ENCODE measurements at places on chromosomes 11 and 22.

GRCh38 chr11:79920480-79920879, 479.6 kb upstream of the TENM4 start:
- DNase-seq = no peak

DNA sequence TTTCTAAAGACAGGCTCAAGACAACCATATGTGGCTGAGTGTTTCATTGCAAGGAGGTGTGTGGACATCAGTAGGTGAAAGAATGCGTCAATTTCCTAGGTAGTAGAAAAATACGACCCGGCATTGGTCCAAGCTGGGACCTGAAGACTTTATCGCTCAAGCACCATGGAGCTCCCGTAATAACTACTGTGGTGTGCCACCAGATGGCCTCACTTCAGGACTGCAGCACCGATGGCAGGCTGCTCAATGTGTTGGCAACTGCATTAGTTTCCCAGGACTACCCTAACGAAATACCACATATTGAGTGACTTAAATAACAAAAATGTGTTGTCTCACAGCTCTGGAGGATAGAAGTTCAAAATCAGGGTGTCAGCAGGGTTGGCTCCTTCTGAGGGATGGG, 72.4 kb upstream of the FAT3 start:
- DNase-seq = no peak

GRCh38 chr11:83006877-83007330, 64.8 kb downstream of the RAB30 start:
- DNase-seq = no peak

GRCh38 chr11:104812103-104812788, 86.0 kb downstream of the CASP12 start:
- peak; percentile 0 for DNase-seq

DNA sequence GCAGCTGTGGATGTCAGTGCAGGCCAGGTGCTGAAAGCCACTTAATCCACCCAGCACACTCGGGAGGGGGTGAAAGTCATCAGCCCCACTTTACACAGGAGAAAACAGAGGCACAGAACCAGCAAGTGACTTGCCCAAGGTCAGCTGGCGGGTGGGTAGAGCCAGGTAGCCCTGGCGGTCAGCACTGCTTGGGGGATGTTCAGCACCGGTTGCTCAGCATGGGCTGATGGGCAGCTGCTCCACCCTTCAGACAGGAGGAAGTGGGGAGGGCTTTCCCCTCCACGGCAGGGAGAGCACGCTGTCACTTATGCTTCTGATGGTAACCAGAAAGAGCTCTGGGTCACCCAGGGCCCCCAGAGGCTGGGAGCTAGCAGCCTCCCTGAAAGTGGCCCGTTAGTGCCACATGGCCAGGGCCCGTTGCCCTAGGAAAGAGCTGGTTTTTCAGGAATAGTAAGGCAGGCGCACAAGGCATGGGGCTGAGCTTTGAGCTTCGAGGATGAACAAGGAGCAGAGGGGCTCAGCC, 417.9 kb downstream of the CTTN start:
- DNase-seq = no peak

- DNase-seq = no peak
These were observed 679.6 kb downstream of the NTM start for GRCh38 chr11:132050049-132050448.

All from NCI-H2171 treated with DMSO at 0.1 percent for 48 hours (cell line).